ENCODE measurements at places on chromosomes 12 and 14.

DNA sequence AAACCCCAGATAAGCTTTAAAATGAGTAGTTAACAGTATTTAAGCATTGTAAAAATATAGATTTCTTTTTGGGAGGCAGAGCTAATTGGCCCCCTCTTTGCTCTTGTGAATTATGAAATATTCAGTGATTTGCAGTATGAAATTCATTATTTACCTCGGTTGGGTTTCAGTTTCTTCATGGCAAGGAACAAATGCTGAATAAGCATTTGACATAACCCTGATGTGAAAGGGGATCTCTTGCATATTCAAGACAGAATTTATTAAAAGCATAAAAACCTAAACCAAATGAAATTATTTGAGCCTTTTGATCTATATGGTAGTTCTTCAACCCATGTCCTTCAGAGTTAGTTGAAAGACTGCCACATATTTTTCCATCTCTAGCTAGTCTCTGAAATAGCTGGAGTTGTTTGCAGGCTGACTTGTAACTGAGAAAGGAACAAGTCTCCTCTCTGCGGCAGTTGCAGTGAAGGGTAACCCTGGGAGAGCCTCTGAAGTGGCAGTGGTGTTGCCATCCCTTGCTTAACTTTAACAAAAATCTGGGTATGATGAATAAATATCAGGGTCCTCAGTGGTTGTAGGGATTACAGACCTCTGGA lies 690 bp downstream of the AKAP6 start:
- DNase-seq = no peak

- DNase-seq = no peak
These were observed 35.8 kb downstream of the SPATA7 start for GRCh38 chr14:88421286-88421685.

- no peak for DNase-seq
These were observed 39.0 kb downstream of the TTC9 start for GRCh38 chr14:70680748-70681147.

GRCh38 chr12:94699801-94700200 lies 49.4 kb upstream of the TMCC3 start:
- DNase-seq = no peak

DNA sequence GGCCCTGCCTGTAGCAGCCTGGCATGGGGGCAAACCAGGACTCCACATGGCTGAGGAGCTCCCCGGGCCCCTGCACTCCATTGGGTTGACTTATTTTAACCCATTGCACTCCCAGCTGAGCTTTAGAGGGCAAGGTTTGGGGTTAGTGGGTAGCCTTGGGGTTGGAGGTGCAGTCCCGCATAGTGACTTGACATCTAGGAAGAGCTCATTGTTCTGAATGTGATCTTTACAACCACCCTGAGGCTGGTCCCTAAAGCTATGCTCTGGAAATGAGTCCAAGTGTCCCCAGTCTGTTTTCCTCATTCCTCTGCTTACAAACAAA lies 36.4 kb downstream of the NFKBIA start:
- no peak for DNase-seq

- no peak for DNase-seq
These were observed 2.4 kb upstream of the AEBP2 start for GRCh38 chr12:19436931-19437330.

DNA sequence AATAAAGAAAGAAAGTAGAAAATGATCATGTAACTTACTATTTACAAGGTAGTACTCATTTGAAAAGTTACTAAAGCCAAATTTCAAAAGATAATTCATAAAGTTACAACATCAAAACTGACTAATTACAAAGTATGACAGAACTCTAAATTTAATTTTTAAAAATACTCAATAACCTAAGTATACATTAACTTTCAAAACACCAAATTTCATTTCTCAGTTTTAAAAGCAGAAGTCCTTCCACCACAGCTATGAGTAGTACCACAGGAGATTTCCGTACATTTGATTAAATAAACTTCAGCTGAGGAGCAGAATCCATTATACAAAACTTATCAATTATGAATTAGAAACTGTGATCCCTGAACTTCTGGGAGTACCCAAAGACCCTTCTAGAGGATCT lies 100.8 kb upstream of the BBS10 start:
- DNase-seq = no peak

GRCh38 chr12:110330544-110330943 lies 49.5 kb downstream of the ATP2A2 start:
- DNase-seq = no peak

GRCh38 chr14:25381498-25381897 lies 331.6 kb upstream of the STXBP6 start:
- no peak for DNase-seq

GRCh38 chr12:6463216-6463615 lies 7.3 kb downstream of the VAMP1 start:
- DNase-seq = no peak

DNA sequence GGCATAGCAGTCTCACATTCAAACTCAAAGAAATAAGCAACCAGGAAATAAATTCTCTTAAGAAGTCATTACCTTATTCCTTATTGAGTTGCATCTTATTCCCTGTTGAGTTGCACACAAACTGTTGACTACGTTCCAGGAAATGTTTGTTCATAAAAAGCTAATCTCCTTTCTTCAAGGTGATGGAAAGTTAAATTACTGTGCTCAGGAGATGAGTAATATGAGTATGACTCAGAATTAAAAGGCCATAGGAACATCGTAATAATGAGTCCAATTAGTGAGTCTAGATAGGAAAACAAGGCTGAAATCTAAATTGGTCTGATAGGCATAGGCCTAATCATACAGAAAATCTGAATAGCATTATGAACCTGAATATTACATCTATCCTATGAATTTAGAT lies 203.1 kb downstream of the SLC2A13 start:
- peak; percentile 13 for DNase-seq

GRCh38 chr12:131865180-131865875 lies 29.1 kb upstream of the ULK1 start:
- DNase-seq = peak; percentile 84

DNA sequence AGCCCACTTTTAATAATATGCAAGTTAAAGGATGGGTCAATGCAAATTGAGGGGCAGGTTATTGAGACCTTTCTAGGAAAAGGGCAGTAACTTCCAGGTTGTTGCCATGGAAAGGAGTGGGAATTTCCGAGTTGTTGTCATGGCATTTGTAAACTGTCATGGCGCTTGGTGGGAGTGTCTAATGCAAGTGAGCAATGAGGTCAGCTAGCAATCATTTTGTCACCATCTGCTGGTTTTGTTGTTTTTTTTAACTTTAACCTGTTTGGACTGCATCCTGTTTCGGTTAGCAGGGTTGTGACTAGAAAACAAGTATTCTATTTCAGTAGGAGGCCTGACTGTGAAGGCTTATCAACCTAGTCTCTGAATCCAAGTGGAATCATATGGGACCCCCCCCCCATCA lies 85.8 kb upstream of the TSPAN11 start:
- no peak for DNase-seq

GRCh38 chr14:47060050-47060449 lies 408.5 kb upstream of the RPL10L start:
- DNase-seq = no peak

- DNase-seq = no peak
These were observed 48.5 kb downstream of the CYP46A1 start for GRCh38 chr14:99732436-99733210.

GRCh38 chr14:58376791-58377190 lies 18.9 kb upstream of the TOMM20L start:
- no peak for DNase-seq

DNA sequence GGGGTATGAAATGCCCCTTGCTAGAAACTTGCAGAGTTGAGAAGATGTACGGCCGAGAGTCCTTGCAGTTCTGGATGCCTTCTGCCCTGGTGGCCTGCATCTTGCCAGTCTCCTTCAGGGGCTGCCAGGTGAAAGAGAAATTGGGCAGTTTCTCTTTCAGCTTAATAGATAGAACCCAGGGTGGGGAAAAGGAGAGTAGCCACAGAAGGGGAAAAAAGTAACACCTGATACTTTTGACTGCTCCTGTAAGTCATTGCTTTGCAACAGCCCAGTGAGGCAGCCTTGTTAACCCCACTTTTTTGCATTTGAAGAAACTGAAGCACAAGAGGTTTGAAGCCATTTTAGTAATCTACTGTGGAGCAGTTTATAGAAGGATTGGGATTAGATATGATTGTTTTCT lies 27.6 kb downstream of the TDP1 start:
- no peak for DNase-seq

DNA sequence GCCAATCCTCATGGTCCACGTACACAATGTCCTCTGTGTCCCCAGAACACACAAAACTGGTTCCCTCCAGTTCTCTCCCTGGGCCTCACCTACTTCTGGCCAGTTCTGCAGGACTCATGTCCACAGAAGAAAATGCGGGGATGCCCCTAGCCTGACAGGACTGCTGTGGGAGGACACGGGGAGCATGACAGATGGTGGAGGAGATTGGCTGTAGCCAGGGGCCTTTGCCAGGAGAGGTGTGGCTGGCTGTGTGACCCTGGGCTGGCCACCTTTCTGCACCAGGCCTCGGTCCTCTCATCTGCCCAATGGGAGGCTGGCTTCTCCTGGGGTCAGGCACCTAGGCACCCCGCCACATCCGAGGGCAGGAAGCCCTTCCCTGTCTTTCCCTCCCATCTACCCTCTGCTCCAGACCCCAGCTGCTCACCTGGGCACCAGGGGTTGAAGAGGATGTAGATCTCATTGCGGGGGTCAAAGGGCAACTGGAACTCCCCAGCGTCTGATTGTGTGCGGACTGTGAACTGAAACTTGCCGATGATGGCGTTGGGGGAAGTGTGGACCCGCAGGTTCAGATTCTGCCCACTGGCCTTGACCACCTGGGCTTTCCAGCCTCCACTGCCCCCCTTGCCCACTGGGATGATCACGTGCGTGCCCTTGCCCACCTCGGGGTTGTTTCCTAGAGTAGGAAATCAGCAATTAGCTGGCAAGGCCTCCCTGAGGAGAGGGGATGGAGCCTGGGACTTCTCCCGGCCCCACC lies 2.8 kb downstream of the TGM1 start:
- no peak for DNase-seq

DNA sequence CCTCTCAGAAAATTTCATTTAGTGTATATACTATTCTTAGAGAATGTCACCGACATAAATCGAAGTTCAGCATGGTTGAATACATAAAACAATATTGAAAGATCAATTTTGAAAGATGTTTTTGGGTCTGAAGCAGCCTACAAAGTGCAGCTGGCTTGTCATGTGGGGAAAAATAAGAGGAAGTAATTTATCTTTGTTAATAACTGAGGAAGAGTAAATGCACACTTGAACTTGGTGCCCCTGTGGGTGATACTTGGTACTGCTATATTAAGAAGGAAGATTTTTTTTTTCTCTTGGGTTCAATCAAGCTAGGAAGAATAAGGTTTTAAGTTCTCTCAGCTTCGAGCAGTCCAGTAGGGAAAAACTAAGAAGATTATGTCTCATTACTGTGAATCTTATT lies 661.3 kb downstream of the RPL10L start:
- no peak for DNase-seq

DNA sequence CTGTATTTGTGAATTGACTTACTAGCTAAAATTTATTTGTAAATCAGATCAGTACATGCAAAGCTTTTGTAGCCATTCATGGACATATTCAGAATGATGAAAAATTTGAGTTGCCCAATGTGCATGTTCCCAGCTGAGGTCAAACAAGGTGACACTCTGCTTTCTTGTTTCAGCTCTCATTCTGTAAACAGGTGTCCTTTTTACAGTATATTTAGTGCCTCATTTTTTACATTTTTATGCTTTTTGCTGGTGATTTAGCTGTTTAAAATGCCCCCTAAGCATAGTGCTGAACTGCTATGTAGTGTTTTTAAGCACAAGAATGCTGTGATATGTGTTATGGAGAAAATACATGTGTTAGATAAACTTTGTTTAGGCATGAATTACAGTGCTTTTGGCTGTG lies 76.3 kb downstream of the MIA2 start:
- no peak for DNase-seq

GRCh38 chr12:89062996-89063395 lies 289.3 kb downstream of the DUSP6 start:
- no peak for DNase-seq

- DNase-seq = no peak
These were observed 10.1 kb downstream of the GSG1 start for GRCh38 chr12:13093191-13093847.

- DNase-seq = no peak
These were observed 85.2 kb upstream of the MYF6 start for GRCh38 chr12:80622271-80622670.

DNA sequence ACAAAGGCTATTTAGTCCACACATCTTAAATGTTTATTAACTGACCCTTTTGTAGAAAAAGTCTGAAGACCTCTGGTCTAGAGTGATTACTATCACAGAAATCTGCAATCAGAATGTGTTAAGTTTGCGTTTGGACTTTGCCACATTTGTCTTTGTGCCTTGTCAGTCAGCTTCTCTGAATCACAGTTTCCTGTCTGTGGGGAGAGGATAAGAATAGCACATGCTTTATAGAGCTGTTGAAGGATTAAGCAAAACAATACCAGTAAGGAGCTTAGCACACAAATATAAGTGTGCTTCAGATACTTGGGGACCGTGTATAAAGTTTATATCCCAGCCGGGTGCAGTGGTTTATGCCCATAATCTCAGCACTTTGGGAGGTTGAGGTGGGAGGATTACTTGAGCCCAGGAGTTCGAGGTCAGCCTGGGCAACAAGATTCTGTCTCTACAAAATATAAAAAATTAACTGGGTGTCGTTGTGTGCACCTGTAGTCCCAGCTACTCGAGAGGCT lies 63.0 kb upstream of the BTG1 start:
- peak; percentile 17 for DNase-seq

DNA sequence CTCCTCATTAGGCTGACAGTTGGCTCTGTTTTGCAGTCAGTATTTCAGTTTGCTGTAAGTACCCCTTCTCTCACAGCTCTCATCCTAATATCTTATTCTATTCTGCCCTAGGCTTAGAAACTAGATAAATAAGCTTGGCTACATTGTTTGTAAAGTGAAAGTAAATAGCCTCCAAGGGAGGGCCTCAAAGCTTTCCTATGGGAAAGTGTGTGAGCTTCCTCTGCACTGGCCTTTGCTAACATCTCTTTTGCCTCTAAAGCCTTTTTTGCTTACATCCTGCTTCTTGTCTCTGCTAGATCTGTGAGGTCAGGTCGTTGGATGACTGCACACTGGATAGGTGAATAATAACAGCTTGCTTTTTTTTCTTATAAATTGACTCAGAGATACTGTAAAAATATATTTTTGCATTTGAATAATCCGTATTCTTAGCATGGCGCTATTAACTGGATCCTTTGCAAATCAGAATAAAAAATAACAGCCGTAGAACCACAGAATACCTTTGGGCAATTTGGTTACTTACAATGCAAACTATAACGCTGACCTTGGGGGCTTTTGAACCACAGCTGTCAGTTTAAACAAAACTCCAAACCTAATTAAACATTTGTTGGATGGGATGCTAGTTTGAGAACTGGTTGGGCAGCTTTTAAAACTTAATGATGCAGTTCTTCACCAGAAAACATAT lies 55.1 kb downstream of the TTC6 start:
- no peak for DNase-seq

DNA sequence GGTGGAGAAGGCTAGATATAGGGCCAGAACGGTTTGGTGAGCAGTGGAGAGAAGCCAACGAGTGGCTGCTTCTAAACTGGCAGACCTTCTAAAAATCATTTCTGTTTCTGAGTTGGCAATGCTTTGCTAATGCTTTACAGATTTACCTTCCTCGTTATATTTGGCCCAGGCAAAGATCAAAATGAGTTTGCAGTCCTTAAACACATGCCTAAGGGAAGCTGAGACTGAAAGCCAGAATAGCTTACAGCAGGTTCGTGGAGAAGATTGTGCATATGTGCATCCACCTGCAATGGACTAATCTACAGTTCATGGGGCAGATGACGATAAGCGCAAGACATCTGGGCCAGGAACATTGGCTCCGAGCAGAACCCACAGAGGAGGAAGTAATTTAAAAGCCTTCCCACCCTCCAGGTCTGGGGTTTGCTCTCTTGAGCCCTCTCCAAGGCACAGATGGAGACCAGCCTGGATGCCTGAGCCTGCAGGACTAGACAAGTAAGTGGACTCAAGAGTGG lies 99.4 kb downstream of the NINJ2 start:
- no peak for DNase-seq
